ENCODE measurements at places on chromosomes 16 and 17.

- no peak for DNase-seq
These were observed 10.0 kb upstream of the CFDP1 start for GRCh38 chr16:75443298-75443697.

DNA sequence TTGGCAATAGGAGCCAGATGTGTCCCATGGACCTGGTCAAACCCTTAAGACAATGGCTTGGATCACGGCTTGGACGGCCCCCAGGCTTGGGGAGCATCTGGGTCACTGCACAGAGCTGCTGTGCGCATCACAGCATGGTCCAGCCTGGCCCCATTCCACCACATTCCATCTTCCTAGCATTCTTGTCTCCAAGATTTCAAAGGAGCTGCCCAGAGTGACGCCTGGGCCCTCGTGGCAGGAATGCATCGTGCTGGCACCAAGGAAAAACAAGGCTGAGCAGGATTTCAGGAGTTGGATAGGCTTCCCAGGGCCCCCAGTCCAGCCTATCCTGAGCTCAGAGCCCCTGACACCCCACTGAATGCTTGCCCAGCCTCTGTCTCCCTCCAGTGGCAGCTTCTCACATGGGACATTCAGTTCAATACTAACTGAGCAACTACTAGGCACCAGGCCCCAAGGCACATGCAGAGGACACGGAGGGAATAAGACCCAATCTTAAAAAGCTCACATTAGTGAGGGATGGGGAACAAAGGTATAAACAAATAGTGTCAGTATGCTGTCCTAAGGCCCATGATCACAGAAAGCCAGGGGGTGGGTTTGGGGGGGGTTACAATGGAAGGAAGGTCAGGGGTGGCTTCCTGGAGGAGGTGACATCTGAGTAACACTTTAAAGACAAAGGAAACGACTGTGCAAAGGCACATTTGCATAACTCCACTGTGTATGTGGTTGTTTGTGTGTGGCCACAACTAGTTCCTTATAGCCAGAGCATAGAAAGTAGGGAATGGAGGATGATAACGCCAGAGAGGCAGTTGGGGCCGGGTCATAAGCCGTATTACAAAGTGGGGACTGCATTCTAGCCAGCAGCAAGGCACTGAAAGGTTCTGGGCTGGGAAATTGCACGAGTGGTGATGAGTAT lies 34.1 kb downstream of the TK2 start:
- DNase-seq, result no peak

DNA sequence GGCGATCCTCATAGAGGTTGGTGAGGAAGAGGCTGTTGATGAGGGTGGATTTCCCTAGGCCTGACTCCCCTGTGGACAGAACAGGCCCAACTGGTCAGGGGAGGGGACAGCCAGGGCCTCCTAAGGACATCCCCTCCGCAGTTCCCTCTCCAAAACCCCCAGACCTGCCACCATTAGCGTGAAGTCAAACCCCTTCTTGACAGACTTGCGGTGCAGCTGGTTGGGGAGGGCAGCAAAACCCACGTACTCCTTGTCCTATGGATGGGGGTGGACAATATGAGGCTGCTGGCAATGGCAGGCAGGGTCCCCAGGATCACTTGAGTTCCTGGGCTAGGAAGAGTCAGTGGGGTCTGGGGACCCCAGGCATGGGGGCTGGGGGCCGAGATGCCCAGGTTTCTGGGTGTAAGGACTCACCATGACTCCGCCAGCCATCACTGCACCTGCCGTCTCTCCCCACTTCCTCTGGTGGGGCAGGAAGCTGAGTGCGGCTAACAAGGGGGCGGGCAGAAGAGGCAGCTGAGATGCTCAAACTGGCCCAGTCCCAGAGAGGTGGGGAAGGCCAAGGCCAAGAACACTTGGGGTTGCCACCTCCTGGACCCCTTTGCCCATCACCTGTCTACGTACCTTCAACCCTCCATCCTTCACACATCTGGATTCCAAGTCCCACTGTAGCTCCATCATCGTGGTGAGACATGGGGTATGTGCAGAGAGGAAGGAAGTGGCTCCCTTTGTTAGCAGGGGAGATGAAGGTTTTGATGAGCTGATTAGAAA lies at the start of gene SEPTIN1:
SEPTIN1 (minus strand) TSS at position 451 of the 771 bp plus-strand sequence; CDS start at position 432, 19 bp downstream.
- no peak for DNase-seq

DNA sequence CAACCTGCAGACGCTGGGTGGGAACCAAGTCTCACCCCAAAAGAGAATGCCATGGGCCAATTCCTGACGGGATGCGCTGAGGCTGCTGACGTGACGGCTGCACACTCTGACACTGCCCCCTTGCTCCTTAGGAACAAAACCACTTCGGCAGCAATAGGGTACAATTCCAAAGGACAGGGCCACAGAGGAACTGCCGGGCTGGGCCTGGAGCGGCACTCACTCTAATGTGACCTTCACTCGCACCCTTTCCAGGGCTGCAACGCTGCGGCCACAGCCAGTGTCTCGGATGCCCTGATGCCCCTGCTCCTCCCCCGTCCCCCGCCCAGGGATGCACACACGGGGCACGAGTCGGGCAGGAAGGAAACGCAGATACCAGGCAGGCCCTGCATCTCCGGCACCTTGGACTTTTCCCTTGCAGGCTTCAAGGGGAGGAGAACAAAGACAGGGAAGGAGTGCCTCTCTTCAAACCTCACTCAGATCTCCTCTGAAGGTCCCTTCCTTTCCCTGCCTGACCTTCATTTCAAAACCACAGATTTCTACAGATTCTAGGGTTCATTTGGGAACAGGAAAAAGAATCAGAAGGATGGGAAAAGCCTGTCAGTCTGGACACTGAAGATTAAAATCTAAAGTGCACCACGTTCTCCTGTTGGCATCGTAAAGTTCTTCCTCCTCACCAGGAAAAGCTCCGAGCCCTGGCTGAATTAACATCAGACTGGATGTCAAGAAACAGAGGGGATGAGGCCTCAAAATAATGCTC lies 2.3 kb downstream of the PITPNA start:
- no peak for DNase-seq

- no peak for DNase-seq
These were observed 25.4 kb downstream of the CCR7 start for GRCh38 chr17:40539711-40540411.

GRCh38 chr16:67022531-67023214 lies 6.3 kb upstream of the CBFB start:
- DNase-seq, result no peak

DNA sequence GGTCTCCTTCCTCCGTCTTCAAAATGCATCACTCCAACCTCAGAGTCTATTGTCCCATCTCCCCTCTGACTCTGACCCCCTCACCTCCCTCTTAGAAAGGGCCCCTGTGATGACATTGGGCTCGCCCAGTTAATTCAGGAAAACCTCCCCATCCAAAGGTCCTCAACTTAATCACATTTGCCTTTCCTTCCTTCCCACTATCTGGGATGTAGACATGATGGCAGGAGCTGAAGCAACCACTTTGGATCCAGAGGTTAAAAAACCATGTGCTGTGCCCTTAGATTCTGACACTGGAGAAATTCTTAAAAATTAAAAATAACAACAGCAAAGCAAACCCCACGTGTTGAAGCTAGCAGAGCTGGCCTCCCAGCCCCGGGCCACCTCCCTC lies 80.2 kb downstream of the ZDHHC7 start:
- DNase-seq, result no peak

GRCh38 chr16:8481810-8482209 lies 108.5 kb downstream of the TMEM114 start:
- DNase-seq, result no peak

DNA sequence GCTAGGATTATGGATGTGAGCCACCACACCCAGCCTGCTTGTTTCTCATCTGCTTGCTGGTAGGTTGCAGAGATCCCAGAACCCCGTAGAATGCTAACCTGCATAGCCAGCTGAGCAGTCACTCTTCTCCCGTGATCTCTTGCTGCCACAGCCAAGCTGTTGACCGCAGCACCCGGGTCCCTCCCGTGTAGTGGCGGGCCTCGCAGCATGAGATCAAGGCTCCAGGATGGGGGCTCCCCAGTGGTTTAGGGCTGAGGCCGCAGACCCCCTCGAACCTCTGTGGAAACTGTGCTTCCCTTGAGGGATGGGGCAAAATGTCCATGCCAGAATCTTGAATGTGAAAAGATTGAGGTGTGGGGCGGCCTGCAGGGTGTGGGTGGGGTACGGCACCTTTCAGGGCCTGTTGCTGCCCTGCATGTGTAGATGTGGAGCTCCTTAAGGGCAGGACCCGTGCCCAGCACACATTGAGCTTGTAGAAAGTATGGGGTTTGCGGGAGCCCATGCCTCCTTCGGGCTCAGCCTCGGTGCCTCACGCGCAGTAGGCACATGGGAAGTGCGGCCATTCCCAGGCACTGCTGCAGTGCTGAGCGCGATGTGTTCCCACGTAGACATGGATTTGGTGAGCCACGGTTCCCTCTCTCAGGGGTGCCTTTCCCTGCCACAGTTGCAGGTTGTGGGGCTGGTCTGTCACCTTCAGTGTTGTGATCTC lies 99.9 kb downstream of the BANP start:
- DNase-seq, result no peak

DNA sequence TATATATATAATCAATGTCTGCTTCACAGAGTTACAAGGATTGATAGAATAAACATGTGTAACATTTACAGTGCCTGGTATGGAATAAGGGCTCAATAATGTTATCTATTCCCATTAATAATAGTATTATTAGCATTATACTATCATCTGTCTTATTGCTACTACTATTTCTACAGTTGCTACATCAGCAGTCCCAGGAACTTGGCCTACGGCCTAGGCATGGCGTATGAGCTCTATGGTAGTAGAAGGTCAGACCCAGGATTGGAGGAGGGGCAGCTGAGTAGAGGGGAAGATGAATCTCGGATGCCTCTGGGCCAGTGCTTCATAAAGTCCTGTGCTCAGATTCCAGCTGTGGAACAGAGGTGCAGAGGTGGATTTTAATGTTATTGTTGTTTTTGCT lies 146.3 kb upstream of the TBX2 start:
- DNase-seq, result no peak

DNA sequence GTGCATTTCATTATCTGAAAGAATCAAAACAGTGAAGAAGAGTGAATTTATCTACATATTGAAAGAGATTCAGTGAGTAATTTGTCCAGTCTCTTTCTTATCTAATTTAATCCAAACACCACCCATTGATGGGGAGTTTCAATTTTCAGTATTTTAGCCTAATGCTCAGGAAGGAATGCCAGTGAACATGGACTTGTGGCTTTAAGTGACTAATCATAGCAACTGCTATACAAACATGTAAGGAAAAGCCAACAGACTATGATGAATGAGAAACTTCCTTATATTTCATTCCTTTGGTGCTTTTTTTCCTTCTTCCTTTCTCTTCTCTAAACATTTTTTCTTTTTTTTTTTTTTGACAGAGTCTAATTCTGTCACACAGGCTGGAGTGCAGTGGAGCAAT lies 885.8 kb downstream of the KCNJ2 start:
- no peak for DNase-seq

DNA sequence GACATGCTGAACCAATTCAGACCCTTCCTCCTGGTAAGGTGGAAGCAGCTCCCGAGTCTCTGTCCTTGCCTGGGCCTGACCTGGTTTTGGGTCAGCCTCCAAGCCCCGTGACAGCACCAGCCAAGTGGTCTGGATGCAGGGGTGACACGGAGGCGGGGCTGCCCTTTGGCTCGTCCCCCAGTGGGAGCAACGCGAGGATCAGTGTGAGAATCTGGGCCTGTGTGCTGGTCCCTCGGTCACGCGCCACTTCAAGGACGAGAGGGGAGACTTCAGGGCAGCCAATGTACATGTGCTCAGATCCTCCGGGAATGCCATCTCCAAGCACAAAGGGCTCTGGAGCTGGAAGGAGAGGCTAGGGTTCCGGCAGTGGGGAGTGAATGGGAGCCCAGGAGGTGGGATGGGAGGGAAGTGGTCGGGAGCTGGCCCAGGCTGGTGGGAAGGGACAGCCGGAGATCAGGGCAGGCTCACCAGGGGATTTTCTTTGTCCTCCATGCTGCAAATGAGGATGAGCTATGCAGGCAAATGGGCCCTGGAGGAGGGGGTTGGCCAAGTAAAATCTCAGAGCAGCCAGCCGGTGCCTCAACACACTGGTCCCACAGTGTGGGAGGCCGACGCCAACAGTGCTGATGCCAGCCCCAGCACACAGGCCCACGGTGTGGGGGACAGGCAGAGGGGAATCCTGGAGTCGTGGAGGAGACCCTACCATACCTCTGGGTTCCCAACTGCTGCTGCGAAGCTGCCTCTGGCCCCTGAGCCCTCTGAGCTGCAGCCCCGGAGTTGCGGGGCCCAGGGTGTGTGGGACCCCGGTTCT lies 4.2 kb upstream of the NDRG4 start:
- no peak for DNase-seq

DNA sequence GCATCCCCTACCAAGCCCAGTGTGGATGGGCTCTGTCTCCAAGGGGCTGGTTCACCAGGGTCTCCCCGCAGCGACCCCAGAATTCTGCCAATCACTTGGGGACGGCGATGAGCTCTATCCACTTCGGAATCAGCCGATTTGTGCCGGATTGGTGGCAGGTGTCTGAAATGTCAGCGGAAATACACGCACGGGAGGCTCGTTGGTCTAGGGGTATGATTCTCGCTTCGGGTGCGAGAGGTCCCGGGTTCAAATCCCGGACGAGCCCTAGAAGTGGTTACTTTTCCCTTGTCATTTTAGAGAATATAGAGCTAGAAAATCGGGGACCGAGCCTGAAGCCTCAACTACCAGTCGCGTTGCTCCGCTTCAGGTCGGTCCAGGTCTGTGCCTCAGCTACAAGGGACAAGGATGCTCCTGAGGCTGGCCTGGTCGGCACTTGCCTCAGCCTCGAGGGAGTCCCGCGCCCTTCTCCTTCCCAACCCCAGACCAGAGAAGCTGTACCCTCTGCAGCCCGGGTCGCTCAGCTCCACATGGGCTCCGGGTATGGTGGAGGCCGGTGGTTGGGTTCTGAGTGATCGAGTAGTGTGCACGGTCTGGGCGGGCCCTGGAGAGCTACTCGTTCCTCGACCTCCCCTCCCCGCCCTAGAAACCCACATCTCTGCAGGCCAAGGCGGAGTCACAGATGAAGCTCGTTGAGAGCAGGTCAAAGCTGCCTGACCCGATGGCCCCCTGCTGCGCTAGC lies 16.0 kb upstream of the OR1F1 start:
- no peak for DNase-seq

DNA sequence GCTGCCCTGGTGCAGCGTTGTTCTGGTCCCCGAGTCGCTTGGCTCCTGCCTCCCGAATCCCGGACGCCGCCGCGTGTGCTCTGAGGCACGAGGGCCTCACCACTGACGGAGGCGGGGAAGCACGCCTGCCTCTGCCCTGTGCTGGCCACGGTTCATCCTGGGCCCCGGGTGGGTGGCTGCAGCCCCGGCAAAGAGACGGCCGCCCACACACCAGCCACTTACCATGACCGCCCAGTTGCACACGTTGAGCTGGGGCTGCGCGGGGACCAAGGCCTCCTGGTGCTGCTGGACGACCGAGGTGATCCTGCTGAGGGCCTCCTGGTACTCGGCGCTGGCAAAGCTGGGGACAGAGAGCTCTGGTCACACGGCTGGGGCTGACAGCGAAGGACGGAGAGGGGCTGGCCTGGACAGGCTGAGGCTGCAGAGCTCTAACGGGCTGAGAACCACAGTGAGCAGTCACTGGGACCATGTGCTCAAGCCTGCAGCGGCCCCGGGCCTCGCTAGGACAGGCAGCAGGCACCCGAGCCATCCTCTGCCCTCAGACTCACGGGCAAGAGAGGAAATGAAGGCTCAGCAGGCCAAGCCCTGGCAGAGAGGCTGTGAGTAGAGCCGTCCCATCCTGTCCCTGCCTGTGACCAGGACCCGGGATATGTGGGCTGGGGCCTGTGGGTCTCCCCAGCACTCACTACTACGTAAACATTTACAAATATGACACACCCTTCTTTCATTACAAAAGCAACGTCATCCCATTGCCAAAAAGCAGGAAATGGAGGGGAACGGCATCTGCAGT lies 6.3 kb upstream of the APRT start:
- no peak for DNase-seq
